Activated T-cell treated with anti-CD3 and anti-CD28 coated beads, Interleukin-2, amount 50 U/mL, for 72 hours (primary cell): ENCODE measurements at places on chromosomes 7 and 10. TPM values are rescaled to one million over a fixed set of nuclear protein-coding genes. Genes with fewer than 3 reads are reported as not detected.
A peak's percentile ranks its signal among the peaks of the same experiment; 100 is the strongest.

- DNase-seq, result no peak
- H3K36me3 ChIP-seq, result peaks cover 1% of the 10 kb centered on the region
- H3K4me3 ChIP-seq, result no peak overlapping the region
- no peak overlapping the region for H3K27ac ChIP-seq
- H3K4me1 ChIP-seq, result no peaks in the 10 kb centered on the region
- peaks cover 46% of the 10 kb centered on the region for H3K27me3 ChIP-seq
Measured at GRCh38 chr10:10499839-10500238, 517.8 kb upstream of the CELF2 start.

GRCh38 chr10:69655124-69655867 is 25.2 kb downstream of the FAM241B start:
- H3K4me3 ChIP-seq, result no peak overlapping the region
- no peak overlapping the region for H3K27ac ChIP-seq

DNA sequence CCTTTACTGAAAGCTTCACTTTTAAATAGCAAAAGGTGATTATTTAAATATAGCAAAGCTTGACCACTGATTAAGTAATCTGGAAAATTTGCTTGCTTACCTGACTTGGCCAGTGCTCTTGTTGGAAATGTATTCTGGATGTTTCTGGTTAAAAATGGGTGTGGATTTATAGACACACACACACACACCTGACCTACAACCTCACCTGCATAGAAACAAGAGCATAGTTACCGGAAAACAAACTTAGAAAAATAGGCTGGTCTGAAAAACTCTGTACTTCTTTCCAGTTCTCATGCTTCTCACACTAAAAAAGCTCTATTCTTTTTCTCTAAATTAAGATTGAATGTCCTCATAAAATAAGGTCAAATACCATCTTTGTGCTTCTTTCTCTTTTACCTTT is at the start of gene AGR3:
TSS of gene AGR3 (minus strand) at position 140 of the 400 bp plus-strand sequence. CDS start 3,365 bp downstream, outside the sequence.
- peaks cover 7% of the 10 kb centered on the region for H3K27me3 ChIP-seq
- no peaks in the 10 kb centered on the region for H3K36me3 ChIP-seq
- H3K4me3 ChIP-seq, result no peak within 1 kb of the TSS
- no peak within 1 kb of the TSS for H3K27ac ChIP-seq
- no peaks in the 10 kb centered on the region for H3K4me1 ChIP-seq

- H3K36me3 ChIP-seq, result peaks cover 2% of the 10 kb centered on the region
- H3K4me1 ChIP-seq, result no peaks in the 10 kb centered on the region
- no peak for DNase-seq
- peaks cover 78% of the 10 kb centered on the region for H3K27me3 ChIP-seq
Measured at GRCh38 chr10:33386926-33387325, 52.5 kb upstream of the NRP1 start.

- no peak for DNase-seq
- no peak overlapping the region for H3K4me3 ChIP-seq
- no peaks in the 10 kb centered on the region for H3K4me1 ChIP-seq
- no peaks in the 10 kb centered on the region for H3K36me3 ChIP-seq
- H3K27ac ChIP-seq, result no peak overlapping the region
Measured at GRCh38 chr10:90481326-90481923, 376.4 kb downstream of the HTR7 start.

GRCh38 chr7:143405173-143406001 is 3.3 kb downstream of the EPHA1 start:
- H3K27me3 ChIP-seq, result no peaks in the 10 kb centered on the region
- no peak for DNase-seq
- H3K4me1 ChIP-seq, result peaks cover 55% of the 10 kb centered on the region
- H3K27ac ChIP-seq, result no peak overlapping the region

Gene GIMAP5
- 50.5 TPM for total RNA-seq

Gene PPP1R17
- not detected for total RNA-seq

DNA sequence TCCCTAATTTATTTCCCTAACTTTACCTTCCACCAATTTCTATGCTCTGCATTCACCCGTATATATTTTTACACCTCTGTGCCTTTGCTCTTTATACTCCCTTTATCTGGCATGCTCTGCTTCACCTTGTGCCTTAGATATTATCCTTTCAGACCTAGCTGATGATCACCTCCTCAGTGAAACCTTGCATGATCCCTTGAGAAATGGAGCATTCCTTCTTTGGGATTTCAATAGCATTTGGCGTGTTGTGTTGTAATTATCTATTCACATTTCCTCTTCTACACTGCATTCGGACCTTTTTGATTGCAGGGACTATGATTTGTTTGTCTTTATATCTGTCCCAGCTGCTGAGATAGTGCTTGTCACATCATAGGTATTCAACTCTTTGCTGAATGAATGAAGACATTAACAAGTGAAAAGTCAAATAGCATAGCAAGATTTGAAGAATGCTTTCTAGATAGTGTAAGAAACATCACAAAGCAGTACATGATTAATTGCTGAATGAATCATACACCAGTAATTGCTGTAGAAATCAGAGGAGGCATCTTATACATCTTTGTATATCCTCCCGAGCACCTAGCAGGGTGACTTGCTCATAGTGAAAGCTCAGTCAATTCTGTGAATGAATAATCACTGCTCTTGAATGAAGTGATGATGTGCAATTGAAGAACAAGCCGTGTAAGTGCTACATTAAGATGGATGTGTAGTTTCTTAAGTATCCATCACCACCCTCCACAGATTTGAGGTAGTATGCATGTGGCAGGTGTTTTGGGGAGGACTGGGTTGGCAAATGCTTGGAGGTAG is 2.0 kb upstream of the TM9SF3 start:
- no peak overlapping the region for H3K4me3 ChIP-seq
- H3K4me1 ChIP-seq, result peaks cover 18% of the 10 kb centered on the region
- no peak overlapping the region for H3K27ac ChIP-seq

DNA sequence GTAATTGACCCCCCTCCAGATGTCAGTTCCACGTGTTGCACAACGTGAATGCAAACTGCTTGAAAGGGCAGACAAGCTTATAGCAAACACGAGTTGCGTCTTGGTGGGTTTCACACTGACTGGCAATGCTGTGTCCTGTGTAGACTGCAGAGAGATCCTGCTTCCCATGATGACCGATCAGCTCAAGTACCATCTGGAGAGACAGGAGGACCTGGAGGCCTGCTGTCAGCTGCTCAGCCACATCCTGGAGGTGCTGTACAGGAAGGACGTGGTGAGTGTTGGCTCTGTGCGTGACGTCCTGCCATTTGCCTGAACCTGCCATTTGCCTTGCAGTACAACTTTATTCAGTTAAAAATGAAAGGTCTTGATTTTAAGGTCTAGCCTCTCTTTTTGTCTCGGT is 71.1 kb downstream of the INSYN2A start:
- H3K36me3 ChIP-seq, result no peaks in the 10 kb centered on the region
- no peaks in the 10 kb centered on the region for H3K4me1 ChIP-seq
- no peak for DNase-seq
- H3K27ac ChIP-seq, result no peak overlapping the region
- no peaks in the 10 kb centered on the region for H3K27me3 ChIP-seq

GRCh38 chr10:123518765-123519164 is 147.4 kb upstream of the GPR26 start:
- H3K36me3 ChIP-seq, result no peaks in the 10 kb centered on the region
- no peaks in the 10 kb centered on the region for H3K4me1 ChIP-seq
- H3K27me3 ChIP-seq, result peaks cover 14% of the 10 kb centered on the region
- no peak overlapping the region for H3K27ac ChIP-seq

Gene TTYH3
- 36.4 TPM for total RNA-seq

DNA sequence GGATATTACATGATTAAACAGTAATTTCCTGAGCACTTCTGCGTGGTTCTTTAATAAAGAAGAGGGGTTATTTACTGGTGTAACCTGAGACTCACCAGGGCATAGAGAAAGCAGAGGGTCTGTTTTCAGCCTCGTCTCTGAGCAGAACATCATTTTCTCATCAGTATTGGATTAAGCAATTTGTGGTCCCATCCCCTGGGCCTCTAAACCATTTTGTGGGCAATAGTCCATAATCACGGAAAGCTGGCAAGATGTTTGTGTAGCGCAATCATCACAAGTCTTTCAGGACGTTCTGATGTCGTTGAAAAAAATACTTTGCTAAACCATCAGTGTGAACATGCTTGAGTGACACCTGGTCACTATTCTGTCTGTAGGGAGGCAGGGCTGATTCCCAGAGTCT is 37.1 kb upstream of the SEC61G start:
- peaks cover 7% of the 10 kb centered on the region for H3K27me3 ChIP-seq
- H3K4me1 ChIP-seq, result no peaks in the 10 kb centered on the region
- H3K27ac ChIP-seq, result no peak overlapping the region
- H3K4me3 ChIP-seq, result no peak overlapping the region

- H3K27me3 ChIP-seq, result no peaks in the 10 kb centered on the region
- no peak overlapping the region for H3K27ac ChIP-seq
- no peak overlapping the region for H3K4me3 ChIP-seq
- H3K36me3 ChIP-seq, result peaks cover 2% of the 10 kb centered on the region
- H3K4me1 ChIP-seq, result no peaks in the 10 kb centered on the region
Measured at GRCh38 chr10:126372396-126372795, 15.9 kb downstream of the ADAM12 start.

Gene PHKG1
- 1.3 TPM for total RNA-seq

DNA sequence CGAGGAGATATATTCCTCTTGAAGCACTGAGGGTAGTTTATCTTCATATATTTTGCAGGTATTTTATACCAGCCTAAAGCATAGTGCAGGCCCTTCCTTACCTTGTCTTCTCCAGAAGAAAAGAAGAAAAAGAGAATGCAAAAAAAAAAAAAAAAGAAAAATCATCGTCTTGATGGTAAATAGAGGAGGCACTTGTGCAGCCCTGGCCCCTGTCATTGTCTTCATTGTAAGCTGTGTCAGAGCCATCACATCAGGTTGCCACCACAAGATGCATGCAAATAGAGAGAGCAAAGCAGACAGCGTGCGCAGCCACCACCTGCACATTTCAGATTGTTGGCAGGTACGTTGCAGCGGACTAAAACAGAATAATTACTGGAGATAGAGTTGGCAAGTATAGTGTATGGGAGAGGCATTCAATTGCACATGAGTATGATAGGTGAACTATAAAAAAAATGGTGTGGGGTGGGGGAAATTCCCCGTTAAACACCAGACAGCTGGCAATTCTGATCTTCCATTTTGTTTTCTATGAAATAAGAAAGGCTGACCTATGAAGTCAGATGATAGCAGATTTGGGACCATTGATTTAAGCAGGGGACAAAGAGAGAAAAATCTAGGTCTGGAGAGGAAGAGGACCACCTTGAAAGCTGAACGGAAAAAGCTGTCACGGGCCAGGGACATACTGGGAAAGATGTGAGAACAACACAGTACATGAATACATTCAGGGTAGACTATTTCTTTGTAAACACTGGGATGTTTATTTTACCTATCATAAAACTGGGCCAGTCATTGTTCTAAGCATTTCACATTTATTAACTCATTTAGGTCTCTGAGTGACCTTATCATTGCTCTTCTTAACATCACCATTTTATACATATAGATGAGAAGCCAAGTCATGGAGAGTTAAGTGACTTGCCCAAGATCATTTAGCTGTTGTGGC is 306.3 kb upstream of the SP8 start:
- H3K4me3 ChIP-seq, result no peak overlapping the region
- H3K36me3 ChIP-seq, result no peaks in the 10 kb centered on the region
- no peaks in the 10 kb centered on the region for H3K4me1 ChIP-seq
- H3K27me3 ChIP-seq, result peaks cover 10% of the 10 kb centered on the region
- H3K27ac ChIP-seq, result no peak overlapping the region
- no peak for DNase-seq

Gene MALRD1
- total RNA-seq, result not detected

DNA sequence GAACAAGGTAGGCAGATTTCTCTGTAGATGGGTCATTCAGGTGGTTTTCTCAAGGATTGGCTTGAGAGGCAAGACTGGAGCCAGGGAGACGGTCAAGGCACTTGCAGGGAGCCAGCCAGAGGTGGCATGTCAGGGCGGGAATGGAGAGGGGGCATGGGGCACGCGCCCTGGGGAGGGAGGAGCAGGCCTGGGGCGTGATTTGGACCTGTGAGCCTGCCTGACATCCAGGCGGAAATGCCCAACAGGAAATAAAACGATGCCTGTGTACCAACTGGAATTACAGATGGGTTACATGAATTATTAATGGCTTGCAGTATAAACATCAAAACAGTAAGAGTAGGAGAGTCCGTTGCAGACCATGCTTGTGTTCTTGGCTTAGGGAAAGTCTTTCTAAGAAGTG is 8.6 kb upstream of the SUN1 start:
- DNase-seq, result no peak
- H3K4me3 ChIP-seq, result no peak overlapping the region
- H3K36me3 ChIP-seq, result peaks cover 2% of the 10 kb centered on the region
- peaks cover 41% of the 10 kb centered on the region for H3K4me1 ChIP-seq
- no peaks in the 10 kb centered on the region for H3K27me3 ChIP-seq

GRCh38 chr7:135512135-135512887 is 2.4 kb upstream of the CNOT4 start:
- H3K4me3 ChIP-seq, result no peak overlapping the region
- peak; percentile 39 for DNase-seq

- no peaks in the 10 kb centered on the region for H3K4me1 ChIP-seq
- H3K36me3 ChIP-seq, result no peaks in the 10 kb centered on the region
- H3K4me3 ChIP-seq, result no peak overlapping the region
Measured at GRCh38 chr10:120415709-120416330, 41.2 kb upstream of the PLPP4 start.

DNA sequence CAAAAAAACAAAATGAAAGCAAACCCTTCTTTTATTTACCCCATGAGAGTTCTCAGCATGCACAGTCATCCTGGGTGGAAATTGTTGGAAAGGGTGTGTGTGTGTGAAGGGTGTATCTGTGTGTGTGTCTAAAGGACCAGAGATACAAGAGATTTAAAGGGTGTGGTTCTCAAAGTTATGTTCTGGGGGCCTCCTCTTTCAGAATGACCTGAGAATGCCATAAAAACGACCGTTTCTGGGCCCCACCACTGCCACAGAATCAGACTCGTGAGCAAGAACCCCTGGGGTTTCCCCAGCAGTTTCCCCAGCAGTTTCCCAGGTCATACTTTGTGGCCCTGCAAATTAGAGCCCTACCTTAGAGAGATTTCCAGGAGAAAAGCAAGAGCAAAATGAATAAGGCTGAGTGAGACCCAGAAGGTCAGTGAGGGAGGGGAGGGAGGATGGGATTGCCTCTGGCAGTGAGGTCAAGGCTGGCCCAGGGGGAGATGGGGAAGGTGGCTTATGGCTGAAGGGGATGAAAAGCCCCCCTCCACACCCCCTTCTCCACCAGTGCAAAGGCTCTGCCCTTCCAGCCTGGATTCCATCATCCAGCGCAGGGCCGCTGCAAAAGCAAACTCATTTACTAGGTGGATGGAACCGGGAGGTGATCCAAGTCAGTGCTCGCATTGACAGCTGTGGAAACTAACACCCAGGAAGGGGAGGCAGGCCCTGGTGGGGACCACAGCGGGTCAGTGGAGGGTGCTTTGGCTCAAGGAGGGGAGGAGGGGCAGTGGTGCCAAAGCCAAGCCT is 10.2 kb downstream of the PYROXD2 start:
- DNase-seq, result peak; percentile 29
- H3K4me1 ChIP-seq, result peaks cover 23% of the 10 kb centered on the region
- H3K36me3 ChIP-seq, result no peaks in the 10 kb centered on the region
- peak overlapping the region; percentile 69 for H3K4me3 ChIP-seq
- H3K27ac ChIP-seq, result peak overlapping the region; percentile 94

DNA sequence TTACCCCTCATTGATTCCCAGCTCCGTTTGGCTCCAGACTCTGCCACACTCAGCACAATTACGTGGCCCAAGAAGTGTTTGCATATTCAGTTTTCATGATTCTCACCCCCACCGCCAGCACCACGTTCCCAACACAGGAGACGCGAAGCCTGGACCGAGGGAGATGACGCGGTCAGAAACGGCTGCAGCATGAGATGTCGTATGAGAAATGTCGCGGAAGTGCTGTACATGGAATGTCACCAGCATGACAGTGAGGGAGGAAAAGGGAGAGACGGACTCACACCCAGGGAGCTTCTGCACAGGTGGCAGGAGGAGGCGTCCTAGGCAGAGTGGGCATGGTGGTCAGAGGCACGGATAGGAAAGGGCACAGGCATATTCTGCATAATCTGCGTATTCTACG is 188.3 kb downstream of the WDR37 start:
- H3K4me1 ChIP-seq, result peaks cover 15% of the 10 kb centered on the region
- no peak overlapping the region for H3K27ac ChIP-seq
- H3K4me3 ChIP-seq, result no peak overlapping the region
- H3K36me3 ChIP-seq, result peaks cover 4% of the 10 kb centered on the region
